ENCODE measurements at places on chromosomes 1 and 21. TPM values are rescaled to one million over a fixed set of nuclear protein-coding genes. Genes with fewer than 3 reads are reported as not detected.

- H3K4me1 ChIP-seq, result no peaks in the 10 kb centered on the region
- H3K4me3 ChIP-seq, result no peak overlapping the region
- H3K36me3 ChIP-seq, result no peaks in the 10 kb centered on the region
- no peak for DNase-seq
These were observed 3.6 kb downstream of the AJAP1 start for GRCh38 chr1:4657960-4658541.

GRCh38 chr1:234331507-234331906 is 41.7 kb upstream of the COA6 start:
- H3K27ac ChIP-seq, result no peak overlapping the region
- peaks cover 4% of the 10 kb centered on the region for H3K36me3 ChIP-seq

DNA sequence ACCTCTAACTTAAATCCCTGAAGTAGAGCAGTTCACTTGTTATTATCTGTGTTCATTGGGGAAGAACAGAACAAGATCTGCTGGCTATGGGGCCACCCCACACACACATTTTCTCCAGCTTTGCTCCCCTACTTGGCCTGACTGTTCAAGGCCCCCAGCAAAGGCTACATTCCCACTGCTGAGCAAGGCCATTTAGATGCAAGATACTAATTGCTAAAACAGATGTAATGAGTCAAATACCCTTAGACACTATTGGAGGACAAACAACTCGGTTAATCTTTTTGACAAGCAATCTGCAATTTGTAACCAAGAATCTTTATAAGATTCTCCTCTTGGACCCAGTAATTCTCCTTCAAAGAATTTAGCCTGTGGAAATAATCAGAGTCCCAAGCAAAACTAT is 67.7 kb downstream of the NAV1 start:
- DNase-seq, result no peak
- H3K27me3 ChIP-seq, result no peaks in the 10 kb centered on the region
- H3K4me1 ChIP-seq, result no peaks in the 10 kb centered on the region
- H3K27ac ChIP-seq, result no peak overlapping the region
- H3K4me3 ChIP-seq, result no peak overlapping the region
- H3K36me3 ChIP-seq, result no peaks in the 10 kb centered on the region

DNA sequence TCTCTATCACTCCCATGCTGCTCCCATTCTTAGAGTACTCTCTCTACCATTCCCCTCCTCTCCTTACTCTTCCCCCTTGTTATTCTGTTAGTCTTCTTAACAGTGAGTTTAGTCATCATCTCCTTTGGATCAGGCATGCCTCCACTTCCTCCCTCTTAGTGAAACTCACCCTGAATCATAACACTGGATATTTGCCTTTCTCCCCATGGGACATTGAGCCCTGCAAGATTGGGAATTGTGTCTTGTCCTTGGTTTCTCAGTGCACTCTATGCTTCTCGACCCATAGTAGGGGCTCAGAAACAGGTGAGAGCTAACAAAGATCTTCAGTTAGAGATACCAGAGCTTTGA is 68.3 kb upstream of the GCLM start:
- no peak overlapping the region for H3K4me3 ChIP-seq
- no peak overlapping the region for H3K27ac ChIP-seq
- peaks cover 2% of the 10 kb centered on the region for H3K36me3 ChIP-seq

DNA sequence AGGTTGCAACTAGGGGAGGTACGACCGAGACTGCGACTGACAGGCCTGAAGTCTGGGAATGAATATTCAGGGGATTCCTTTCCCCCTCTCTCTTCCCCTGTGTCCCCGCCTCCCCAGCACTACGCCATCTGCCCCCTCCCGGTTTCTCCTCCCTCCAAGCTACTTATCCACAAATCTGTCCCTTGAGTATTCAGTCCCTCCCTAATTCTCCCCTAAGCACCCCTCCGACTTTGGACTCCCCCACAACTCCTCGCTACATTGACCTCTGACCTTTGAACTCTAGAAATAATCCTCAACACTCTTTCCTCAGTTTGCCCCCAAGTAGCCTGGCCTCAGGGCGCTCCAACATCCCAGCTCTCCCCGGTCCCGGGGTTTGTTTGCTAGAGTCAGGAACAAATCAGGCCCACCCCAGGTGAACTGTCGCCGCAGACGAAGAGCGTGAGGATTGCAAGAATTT is 393 bp downstream of the LYSMD1 start:
- H3K4me3 ChIP-seq, result peak overlapping the region; percentile 87
- no peaks in the 10 kb centered on the region for H3K27me3 ChIP-seq
- peaks cover 66% of the 10 kb centered on the region for H3K4me1 ChIP-seq
- peaks cover 20% of the 10 kb centered on the region for H3K36me3 ChIP-seq
- peak overlapping the region; percentile 94 for H3K27ac ChIP-seq

DNA sequence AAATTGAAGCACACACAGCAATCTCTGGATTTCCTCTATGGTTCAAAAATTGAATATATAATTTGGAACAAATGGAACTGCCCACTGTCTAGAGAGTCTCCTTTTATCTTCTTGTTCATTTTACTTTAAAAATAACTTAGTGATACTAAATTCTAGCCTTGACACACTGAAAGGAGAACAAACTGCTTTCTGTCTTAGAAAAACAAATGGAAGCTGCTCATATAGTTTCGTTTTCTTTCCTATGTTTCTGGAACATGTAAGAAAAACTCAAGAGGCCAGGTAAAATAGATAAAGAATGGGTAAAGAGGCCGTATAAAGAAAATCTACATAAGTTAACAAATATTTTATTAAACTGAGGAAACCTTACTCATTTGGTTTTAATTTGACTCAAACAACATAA is 332.7 kb downstream of the NEGR1 start:
- H3K27me3 ChIP-seq, result no peaks in the 10 kb centered on the region
- no peak for DNase-seq
- H3K4me3 ChIP-seq, result no peak overlapping the region
- H3K4me1 ChIP-seq, result no peaks in the 10 kb centered on the region
- H3K36me3 ChIP-seq, result no peaks in the 10 kb centered on the region

- H3K27me3 ChIP-seq, result no peaks in the 10 kb centered on the region
- H3K36me3 ChIP-seq, result no peaks in the 10 kb centered on the region
- no peak overlapping the region for H3K27ac ChIP-seq
- no peak overlapping the region for H3K4me3 ChIP-seq
These were observed 18.2 kb downstream of the NEXN start for GRCh38 chr1:77906624-77907023.

Gene TBX15
- 0.10 TPM for total RNA-seq

Gene HOOK1
- 17.6 TPM for total RNA-seq

Gene DNTTIP2
- 85.0 TPM for total RNA-seq

Gene FCRLB
- 1.2 TPM for total RNA-seq

Gene OR14A16
- not detected for total RNA-seq

Gene DFFA
- total RNA-seq, result 27.1 TPM
